NT2/D1 (cell line): ENCODE measurements at places on chromosomes 1 and 21.
A peak's percentile ranks its signal among the peaks of the same experiment; 100 is the strongest.

DNA sequence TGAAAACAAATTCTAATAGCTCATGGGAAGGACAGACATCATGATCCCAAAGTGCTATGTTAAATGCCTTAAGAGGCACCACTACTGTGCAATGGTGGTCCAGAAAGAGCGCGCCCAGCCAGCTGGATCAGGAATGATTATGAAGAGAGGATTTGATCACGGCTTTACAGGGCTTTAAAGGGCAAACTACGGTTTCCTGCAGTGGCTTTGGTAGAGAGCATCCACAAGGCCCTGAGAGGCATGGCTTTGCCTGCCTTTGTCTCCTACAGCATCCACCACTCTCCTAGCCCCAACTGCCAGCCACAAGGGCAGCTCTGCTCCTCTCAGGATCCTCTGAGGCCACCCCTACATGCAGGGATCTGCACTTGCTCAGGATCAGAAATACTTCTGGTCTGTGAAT, 40.7 kb downstream of the ZNF281 start:
- DNase-seq, result no peak

- DNase-seq, result no peak
Observed at GRCh38 chr1:36771660-36772284, 262.5 kb downstream of the GRIK3 start.

DNA sequence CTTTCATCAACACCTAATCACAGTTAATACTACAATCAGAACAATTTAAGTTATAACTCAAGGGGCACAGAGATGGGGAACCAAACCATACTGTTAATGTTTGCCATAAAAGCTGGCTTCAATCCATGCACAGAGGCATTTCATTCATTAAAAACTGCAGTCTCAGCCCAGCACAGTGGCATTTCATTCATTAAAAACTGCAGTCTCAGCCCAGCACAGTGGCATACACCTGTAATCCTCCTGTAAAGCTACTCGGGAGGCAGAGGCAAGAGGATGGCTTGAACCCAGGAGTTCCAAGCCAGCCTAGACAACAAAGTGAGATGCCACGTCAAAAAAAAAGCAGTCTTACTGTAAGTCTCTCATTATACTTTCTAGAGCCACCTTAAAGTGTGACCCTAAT, 29.2 kb downstream of the ARID4B start:
- no peak for DNase-seq

DNA sequence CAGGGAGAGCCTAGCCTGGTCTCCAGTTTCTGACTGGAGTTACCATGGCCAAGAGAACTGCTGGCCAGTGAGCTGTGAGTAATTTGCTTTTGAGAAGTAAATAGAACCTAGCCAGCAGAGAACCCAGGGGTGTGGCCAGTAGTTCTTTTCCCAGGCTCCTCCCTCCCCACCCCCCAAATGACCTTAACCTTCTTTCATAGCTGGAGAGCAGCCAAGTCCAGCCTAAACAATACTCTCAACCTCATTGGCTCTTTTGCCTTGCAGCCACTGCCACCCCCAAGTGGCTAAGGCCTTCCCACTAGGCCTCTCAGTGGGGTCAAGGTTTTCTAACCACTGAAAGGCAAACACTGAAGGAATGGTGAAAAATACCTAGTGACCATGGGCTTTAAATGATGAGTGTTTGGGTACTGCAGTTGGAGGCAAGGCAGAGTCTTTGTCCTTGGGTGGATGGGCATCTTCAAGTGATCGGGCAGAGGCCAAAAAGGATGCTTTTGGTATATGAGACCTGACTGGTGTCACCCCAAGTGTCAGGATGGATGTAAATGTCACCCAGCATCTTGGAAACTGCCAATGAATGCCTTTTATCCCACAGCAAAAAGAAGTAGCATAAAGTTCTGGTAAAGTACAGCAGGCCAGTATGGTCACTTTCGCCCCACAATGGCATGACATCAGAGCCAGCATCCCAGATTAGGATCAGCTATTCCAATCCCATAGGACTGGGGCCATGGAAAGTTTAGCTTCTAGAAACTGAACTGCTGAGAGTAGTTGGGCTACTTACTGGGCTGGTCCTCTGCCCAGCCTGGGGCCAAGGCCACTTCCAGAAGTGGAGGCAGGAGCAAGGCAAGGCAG, 3.5 kb upstream of the PIGV start:
- DNase-seq, result peak; percentile 75

DNA sequence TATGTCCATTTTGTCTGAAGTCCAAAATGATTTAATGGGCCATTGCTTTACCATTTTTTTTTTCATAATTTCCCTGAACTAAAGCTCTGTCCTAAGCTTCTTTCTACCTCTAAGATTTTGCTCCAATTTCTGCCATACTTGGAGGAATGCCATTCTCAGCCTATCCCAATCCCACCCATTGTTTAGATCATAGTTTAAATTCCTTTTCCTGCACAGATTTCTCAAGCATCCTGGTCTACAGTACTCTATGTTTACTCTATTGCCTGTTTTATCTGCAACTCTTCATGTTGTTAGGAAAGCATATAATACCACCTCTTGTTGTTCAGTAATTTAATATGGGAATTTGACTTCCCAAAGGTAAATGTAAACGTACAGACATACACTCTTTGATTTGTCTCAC, 30.8 kb downstream of the ADAMTS1 start:
- no peak for DNase-seq

DNA sequence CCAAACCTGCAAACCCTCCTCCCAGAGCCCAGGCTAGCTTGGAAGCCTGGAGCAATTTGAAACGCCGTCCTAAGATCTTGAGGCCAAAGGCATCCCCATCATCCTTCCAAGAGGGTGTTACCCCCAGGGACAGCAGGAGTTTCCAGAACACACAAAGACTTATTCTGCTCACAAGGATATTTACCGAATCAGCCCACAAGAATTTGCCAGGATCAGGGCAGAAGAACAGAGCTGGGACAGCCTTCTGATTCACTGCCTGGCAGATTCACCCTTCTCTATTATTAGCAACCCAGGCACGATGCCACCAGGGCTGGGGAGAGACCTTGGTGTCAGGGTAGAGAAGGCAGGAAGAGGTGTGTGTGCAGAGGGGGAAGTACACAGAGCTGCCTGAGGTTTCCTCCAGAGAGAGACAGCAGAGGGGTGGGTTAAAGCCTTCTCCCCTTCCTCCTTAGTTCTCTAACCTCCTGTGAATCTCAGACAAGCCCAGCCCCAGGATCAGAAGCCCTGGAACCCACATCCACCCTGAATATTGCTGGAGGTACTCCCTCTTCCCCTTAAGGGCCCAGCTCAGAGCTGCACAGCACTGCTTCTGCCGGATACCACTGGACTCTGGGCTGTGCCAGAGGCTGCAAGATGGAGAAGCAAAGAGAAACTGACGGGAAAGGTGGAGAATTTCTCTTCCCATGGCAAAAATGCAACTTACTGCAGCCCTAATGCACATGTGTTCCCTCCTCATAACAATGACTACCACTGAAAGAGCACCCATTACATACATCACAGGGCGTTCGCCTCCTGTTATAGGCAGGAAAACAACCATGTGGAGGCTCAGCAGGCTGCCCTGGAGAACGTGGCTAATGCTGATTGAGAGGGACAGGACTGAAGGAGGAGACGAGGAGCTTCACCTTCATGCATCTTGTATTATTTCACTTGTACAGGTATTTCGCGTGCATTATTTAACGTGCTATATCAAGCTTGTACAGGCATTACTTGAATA, 61.8 kb downstream of the ITPKB start:
- DNase-seq, result no peak

GRCh38 chr1:213260311-213261075, 209.5 kb downstream of the RPS6KC1 start:
- DNase-seq, result no peak

DNA sequence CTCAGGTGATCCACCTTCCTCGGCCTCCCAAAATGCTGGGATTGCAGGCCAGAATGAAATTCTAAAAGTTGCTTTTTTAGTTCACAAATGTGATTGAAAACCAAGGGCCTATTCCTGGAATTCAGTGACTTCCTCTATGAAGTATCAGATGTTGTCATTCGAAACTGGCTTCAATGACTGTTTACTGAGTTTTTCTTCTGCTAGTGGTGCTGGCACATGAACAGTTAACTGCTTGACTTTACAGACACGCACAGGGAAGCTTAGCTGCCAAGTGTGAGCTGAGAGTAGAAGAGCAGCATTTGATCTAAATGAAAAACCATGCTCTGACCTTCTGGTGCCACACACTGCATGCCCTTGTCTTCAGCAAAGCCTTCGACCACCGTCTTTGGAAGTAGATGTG, 32.8 kb upstream of the AJAP1 start:
- no peak for DNase-seq

- no peak for DNase-seq
Observed at GRCh38 chr1:116540088-116540487, 30.7 kb downstream of the CD58 start.

- DNase-seq, result no peak
Observed at GRCh38 chr1:107776900-107777663, 187.9 kb downstream of the VAV3 start.

GRCh38 chr1:38018864-38019343, 6.4 kb downstream of the UTP11 start:
- no peak for DNase-seq

GRCh38 chr1:51551848-51552296, 32.8 kb upstream of the EPS15 start:
- DNase-seq, result no peak

GRCh38 chr21:16873176-16873575, 639.7 kb upstream of the CXADR start:
- DNase-seq, result no peak

- no peak for DNase-seq
Observed at GRCh38 chr1:180841415-180841814, 71.3 kb upstream of the KIAA1614 start.
